ENCODE measurements at places on chromosomes 2 and 18.

DNA sequence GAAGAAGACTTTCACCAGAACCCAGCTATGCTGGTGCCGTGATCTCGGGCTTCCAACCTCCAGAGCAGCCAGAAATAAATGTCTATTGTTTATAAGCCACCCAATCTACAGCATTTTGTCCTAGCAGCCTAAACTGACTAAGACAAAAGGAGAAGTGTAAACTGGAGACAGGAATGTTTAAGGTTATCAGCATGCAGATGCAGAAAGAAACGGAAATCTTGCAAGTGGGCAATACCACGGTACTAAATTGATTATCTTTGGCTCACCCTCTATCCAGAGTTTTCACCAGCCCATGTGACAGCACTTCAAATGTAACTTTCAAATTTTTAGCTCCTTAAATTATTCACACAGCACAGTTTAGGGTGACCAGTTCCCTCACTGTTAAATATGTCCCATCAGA is 5.7 kb upstream of the CAPN14 start:
- no peak for DNase-seq

DNA sequence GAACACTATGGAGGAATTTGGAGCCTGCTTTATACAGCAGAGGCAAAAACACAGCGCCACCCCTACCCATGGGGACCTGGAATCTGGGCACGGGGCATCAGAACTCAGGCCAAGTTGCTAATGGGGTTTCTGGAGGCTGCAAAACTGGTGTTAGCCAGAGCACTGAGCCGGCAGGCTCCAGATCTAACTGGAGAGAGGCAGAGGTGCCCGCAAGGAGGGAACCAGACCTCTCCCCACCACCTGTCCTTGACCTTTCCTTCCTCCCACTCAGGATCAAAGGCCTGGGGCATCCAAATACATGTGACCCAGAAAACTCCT is 126.6 kb downstream of the TNS1 start:
- no peak for DNase-seq

GRCh38 chr2:172090044-172090961 is 5.0 kb downstream of the DLX1 start:
- DNase-seq, result peak; percentile 27

GRCh38 chr2:46367286-46367685 is 70.1 kb downstream of the EPAS1 start:
- no peak for DNase-seq

- DNase-seq, result no peak
These were observed 2.9 kb upstream of the DGKD start for GRCh38 chr2:233351423-233351822.
